ENCODE measurements at places on chromosomes 3 and 15. TPM values are rescaled to one million over a fixed set of nuclear protein-coding genes. Genes with fewer than 3 reads are reported as not detected.

The EIF4A2 gene
- total RNA-seq = 700 TPM

The SLC2A2 gene
- total RNA-seq = not detected

The STRIT1 gene
- total RNA-seq = not detected

The EDC3 gene
- total RNA-seq = 47.1 TPM

The SPINK8 gene
- total RNA-seq = not detected

The CFAP91 gene
- 0.90 TPM for total RNA-seq

The SPESP1 gene
- total RNA-seq = not detected

The MAGEL2 gene
- total RNA-seq = 0.16 TPM

The IREB2 gene
- 31.2 TPM for total RNA-seq

The MEIS2 gene
- 123 TPM for total RNA-seq

The GRAMD1C gene
- total RNA-seq = 2.8 TPM

The PDZRN3 gene
- total RNA-seq = 19.0 TPM

The CCDC54 gene
- 0.18 TPM for total RNA-seq

DNA sequence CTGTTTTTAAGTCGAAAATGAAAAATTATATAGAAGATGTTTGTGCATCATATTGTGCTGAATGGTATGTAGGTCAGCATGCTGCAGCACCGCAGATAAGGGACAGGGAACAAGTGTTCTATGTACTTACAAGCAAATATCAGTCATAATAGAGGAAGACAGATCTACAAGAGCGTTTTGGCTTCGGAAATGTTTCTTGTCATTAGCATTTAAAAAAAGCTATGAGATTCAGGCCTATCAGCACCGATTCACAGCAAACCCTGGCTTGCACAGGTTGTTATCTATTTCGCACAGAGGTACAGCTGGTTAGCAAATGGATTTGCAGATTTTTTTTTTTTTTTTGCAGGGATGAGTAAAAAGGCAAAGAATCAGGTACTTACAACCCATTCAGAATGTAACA lies 204.2 kb upstream of the TBC1D5 start:
- peak; percentile 29 for ATAC-seq

DNA sequence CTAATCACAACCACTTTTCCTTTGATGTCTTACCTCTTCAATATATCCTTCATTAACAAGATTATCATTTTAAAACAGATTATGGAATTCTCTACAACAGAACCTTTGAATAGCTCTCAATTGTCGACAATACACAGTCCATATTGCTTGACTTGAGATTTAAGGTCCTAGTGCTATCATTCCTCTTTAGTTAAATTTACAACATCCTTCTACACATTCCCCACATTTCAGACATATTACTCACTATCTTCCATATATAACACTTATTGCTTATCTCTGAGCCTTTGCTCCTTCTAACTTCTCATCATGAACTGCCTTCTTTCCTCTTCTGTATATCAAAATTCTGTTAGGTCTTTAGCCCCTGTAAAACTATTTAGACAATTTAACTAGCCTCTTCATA lies 247.0 kb downstream of the STXBP5L start:
- no peak for ATAC-seq

DNA sequence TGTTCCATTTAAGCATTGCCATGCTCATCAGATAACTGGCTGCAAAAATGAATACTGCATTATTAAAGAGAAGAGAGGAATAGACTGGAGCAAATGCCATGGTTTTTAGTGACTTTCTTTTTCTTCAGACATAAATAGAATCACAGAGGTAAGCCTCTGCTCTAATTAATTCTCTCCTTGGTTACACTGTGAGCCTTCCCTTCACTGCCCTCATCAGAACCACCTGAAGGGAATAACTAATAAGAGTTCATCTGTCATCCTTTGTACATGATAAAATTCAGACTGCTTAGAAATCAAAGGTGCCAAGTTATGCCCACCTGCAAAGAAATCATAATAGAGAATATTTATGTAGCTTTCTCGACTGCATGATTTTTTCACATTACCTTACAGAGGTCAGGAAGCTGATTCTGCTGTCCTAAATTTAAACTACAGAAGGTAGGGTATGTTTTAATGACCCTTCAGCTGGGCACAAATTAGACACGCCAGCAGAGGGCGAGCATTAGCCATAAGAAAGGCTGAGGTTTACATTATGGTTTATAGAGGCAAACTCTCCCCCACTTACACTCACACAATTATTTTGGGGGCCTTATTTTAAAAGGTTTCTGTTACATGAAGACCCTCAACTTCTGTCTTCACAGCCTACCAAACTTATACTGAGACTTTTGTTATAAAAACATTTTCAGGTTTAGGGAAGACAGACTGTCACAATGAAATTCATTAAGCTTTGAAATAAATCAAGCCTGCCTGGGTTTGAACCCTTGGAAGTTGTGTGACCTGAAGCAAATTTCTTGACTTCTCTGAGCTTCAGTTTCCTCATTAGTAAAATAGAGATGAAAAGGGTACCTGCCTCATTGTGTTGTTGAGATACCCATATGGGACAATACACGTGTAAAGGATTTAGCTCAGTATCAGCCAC lies 15.3 kb upstream of the UNC13C start:
- ATAC-seq = no peak

DNA sequence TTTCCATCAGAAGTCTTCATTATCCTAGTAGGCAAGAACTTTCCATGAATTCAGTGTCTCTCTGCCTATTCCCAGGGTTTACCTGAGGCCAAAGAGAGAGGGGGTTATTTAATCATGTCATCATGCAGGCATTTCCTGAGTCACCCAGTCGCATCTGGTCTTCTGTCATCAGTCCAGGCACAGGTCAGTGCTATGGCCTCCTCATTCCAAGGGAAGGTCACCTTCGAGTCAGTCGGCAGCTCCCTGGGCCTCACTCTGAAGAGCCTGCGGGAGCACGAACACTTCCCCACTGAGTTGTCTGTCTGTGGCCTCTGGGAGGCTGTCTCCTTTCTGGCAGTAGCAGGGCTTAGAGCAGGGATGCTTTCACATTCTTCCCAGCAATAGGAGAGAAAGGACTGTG lies 26.2 kb upstream of the LRTM1 start:
- ATAC-seq = peak; percentile 84

DNA sequence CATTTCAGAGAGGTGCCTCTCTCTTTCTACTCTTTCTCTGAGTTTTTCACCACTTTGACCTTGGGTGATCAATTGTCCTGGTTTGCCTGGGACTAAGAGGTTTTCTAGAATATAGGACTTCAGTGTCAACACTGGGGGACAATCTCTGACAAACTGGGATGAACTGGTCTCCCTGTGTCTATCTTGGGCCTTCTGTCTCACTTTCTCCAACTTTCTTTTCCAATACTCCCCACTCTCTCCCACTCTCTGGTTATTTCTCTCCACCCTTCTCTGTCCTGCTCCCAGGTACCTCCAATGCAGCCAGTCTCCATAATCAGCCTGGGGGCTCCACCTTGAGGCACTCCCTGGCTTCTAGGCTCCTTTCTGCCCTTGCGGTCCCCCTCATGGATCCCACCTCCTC lies 4.7 kb upstream of the ITGA11 start:
- ATAC-seq = no peak

- no peak for ATAC-seq
Observed at GRCh38 chr3:145145461-145145860, 1015.5 kb downstream of the PLOD2 start.

DNA sequence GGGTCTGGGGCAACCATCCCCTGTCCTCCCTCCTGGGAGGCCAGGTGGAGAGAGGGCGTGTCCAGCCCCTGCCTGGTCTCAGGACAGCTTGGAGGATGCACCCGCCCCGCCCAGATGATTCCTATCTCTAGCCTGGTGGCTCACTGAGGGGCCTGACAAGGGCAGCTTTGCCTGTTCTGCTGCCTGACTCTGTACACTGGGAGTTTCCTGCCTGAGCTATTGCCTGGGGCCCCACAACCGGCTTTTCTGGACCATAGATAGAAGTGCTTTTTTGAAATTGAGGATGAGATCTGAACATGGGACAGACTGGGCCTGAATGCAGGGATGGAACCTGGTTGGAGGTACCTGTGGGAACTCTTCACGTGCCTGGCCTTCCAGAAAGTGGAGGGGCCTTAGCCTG lies 751 bp upstream of the PLA2G4E start:
- no peak for ATAC-seq

GRCh38 chr3:64238971-64239667 lies 13.9 kb upstream of the PRICKLE2 start:
- peak; percentile 98 for ATAC-seq

DNA sequence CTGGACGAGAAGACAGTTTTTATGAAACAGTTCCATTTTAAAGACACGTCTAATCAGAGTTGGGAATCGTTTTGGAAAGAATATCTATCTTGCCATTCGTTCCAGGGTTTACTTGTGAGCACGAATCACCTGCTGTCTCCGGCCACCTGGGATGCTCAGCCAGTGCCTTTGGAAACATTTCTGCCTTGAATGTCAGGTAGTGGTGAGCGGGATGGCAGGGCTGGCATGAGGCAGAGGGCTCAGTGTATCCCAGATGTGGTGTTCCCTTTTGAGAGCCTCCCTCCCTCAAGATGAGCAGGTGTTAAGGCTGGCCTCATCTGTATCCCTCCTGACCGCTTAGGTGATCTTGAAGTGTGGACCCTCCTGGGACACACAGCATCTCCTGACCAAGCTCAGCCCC lies 47.9 kb upstream of the PLXNA1 start:
- ATAC-seq = no peak

GRCh38 chr15:37359101-37359892 lies 258.9 kb upstream of the MEIS2 start:
- no peak for ATAC-seq

DNA sequence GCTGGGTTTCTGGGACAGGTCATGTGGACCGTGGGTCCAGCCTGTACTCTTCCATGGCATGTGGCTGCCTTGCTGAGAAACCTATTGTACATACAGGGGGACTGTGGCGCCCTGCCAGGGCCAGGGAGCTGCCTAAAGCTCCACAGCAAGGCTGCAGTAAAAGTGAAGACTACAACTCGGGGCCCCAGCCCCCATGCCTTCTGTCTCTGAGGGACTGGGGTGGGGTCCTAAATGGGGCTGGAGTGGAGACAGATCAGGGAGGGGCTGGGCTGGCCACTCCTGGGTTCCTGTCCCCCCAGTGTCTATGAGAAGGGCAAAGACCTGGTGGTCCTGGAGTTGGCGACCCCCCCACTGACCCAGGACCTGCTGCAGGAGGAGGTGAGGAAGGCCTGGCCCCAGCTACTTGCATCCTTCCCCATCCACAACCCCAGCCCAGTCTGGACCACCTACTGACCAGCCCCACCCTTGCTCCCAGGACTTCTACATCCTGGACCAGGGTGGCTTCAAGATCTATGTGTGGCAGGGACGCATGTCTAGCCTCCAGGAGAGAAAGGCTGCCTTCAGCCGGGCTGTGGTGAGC lies 7.3 kb downstream of the VILL start:
- no peak for ATAC-seq

GRCh38 chr3:169112153-169112892 lies 551.2 kb downstream of the MECOM start:
- ATAC-seq = no peak

GRCh38 chr15:92579486-92579885 lies 76.1 kb downstream of the FAM174B start:
- no peak for ATAC-seq

DNA sequence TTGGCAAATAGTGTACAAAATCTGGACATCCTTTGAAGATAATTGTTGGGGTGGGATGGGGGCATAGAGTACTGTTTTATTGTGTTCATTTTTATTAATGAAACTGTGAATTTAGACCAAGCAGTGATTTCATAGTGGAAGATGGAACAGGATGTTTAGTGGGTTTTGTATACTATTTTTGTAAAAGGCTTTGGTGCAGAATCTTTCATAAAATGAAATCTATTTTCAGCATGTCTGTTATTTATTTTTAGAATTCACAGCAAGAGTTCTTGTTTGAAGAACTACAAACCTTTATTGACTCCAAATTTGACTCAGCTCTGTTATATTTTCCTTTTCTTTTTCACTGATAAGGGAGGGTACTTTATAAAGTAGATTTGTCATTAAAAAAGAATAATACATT lies 145.4 kb downstream of the AKAP13 start:
- ATAC-seq = no peak

DNA sequence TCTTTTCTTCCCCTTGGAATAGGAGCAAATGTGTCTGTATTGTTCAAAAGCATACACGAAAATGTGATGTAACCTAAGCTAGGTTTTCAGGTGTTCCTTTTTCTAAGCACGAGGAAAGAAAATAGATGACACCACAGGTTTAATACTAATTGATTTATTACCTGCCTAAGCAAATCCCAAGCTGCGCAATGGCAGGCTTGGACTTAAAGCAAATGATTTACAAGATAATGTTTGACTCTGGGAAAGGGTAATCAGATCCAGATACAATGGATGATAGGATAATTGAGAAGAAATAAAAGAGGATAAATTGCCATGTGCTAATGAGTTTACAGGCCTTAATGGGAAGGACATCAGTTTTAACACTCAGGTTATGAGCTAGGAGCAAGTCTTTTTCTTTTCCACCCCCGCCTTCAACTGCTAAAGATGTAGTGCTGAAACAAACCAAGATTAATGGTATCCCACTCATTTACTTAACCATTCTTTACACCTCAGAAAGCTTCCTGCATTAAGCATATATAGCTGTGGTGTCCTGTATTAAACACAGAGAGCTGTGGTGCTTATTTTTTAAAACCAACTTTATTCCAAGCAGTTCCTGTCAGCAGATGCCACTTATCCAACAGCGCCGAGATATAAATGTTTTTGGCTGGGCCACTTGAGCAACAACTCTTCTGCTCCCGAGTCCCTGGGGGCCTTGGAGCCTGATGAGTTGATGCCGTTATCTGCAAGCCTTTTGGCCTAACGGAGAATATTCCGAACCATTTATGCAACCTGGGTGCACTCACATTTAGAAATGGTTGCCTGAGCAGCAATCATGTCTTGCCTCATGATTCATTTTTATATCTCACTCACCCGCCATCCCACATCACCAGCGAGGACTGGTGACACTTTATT lies 205.5 kb downstream of the MECOM start:
- peak; percentile 44 for ATAC-seq

- no peak for ATAC-seq
Observed at GRCh38 chr3:46955801-46956259, 20.7 kb downstream of the CCDC12 start.

- no peak for ATAC-seq
Observed at GRCh38 chr15:63025460-63025859, 17.1 kb upstream of the TPM1 start.

- ATAC-seq = peak; percentile 92
Observed at GRCh38 chr15:88375234-88375927, 91.8 kb downstream of the MRPL46 start.

DNA sequence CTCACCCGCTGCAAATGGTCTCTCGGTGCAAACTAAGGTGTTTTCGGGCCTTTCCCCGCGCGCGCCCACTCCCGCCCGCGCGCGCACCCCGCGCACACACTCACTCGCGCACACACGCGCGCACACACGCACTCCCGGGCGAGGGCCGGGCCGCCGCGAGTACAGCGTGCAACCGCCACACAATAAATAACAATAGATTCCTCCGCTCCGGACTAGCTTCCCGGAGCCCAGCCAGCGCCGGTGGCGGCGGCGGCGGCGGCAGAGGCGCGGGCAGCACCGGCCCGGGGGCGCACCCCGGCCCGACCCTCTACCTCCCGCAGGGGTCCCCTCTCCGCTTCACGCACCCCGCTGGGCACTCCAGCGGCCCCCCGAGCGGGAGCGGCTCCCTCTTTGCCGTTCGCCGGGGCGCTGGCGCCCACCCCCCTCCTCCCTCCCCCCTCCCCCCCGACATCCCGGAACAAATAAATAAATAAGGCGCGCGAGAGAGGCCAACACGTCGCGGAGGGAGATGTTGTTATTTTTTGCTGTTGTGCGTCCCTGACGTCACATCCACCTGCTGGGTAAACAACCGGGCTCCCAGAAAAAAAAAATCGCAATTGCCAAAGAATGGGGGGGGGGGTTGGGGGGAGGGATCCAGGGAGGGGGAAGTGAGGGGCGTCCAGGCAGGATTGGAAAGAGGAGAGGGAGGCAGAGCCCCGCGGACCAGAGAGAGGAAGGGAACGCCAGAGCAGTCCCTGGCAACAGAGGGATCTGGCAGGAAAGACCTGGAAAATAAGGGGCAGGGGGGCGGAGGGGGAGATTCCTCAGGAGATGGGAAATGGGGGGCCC lies at the start of gene FOXP1:
TSS of gene FOXP1 (minus strand) at position 163 of the 828 bp plus-strand sequence. CDS start 385,347 bp downstream, outside the sequence.
- ATAC-seq = peak; percentile 76
